ENCODE measurements at places on chromosomes 6 and 20.

DNA sequence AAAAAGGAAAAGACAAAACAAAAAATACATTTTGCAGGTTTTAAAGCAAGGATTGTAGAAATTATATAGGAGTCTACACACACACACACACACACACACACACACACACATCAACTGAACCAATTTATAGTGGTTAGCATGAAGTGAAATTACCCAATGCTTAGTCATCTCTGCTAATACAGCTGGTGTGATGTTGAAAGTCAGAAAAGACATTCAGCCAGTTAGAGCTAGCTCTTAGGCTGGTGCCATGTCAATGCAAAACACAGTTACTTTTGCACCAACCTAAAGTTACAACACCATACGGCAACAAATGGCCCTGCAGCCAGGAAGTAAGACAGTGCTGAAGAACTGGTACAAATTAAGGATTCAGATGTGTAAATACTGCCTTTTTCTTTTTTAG is 15.2 kb downstream of the FAM210B start:
- peak; percentile 98 for DNase-seq

- no peak for DNase-seq
Observed at GRCh38 chr20:15379681-15380296, 1042.4 kb upstream of the FLRT3 start.

DNA sequence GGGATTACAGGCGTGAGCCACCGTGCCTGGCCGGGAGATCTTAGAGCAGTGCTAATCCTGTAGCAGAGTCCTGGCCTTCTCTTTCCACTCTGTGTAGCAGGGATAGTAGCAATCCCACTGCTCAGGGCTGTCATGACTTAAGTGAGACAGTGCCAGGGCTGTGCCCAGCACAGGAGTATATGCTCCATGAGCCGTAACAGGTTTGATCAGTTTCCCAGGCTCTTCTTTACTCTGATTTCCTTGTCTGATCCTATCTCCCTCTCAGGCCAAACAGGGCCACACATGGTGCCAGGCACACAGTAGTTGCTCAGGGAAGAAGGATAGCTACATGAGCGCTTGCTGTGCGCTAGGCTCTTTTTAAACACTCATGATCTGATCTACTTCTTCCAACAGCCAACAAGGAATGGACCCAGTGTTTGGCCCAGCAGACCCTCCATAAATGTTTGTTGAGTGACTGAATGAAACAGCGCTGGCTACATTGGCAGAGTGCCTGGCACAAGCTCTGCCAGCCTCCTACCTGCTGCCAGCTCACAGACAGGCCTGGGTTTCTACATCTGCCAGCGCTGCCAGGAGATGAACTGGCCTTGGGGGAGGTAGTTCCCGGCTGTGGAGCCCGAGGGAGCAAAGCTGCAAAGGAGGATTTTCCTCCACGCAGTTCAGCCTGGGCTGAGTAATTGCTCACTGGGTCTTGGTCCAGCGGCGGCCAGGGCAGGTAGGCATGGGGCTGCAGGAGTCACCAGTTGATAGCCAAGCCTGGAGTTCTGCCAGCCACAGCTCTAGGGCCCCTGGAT is 36.9 kb downstream of the SNAI1 start:
- DNase-seq = no peak

- no peak for DNase-seq
Observed at GRCh38 chr6:165292657-165293056, 16.7 kb downstream of the C6orf118 start.

GRCh38 chr20:52859156-52859876 is 112.8 kb upstream of the TSHZ2 start:
- no peak for DNase-seq

DNA sequence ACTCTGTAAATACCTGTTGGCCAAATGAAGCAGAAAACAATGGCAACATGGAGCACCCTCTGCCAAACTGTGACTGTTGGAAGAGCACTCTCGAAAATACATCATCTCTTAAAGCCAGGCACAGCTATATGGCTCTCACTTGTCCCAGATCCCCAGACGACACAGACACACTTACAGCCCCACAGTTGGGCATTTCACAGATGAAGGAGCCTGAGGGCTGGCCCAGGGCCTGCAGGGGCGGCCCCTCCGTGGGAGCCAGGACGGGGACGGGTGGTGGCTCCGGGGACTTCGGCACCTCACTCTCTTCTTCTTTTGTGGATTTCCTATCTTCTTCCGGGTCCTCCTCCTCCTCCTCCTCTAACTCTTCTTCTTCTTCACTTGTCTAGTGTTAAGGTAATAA is 18.4 kb upstream of the MRPS10 start:
- DNase-seq = no peak

GRCh38 chr6:85283436-85283835 is 166.4 kb upstream of the NT5E start:
- DNase-seq = no peak

DNA sequence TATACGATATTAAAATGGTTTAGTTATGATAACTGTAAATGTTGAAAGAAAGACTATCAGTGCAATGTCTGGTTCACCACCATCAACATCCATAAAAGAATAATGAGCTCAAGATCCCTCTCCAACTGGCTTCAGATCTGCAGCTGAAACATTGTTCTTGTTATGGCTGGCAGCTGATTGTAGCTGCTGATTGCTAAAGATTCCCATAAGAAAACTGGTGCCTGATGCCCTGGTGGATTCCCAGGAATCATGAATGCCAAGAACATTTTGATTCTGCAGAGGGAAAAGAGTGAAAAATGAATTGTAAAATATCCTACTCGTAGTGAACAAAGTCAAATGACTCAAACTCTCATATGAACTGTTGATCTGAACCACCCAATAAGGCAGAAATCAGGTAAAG is 1160.2 kb downstream of the EPHA7 start:
- DNase-seq = no peak

- peak; percentile 79 for DNase-seq
Observed at GRCh38 chr20:48066246-48066645, 281.0 kb upstream of the SULF2 start.

DNA sequence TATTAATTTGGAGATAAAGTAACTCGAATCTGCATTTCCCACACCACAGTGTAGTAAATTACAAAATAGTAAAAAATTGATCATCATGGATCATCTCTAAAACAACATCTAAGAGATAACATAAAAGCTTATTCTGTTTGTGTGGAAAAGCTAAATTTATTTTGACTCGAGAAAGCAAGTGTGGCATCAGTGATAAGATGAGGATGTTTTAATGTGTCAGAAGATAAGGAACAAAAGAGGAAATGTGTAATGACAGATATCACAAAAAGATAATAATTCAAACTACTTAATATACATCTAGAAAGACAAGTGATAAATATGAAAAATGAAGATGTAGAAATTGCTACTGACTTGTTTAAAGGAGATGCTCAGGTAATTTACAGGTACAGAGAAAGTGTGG is 74.1 kb downstream of the DNAH8 start:
- DNase-seq = no peak

- no peak for DNase-seq
Observed at GRCh38 chr6:48658915-48659314, 547.9 kb upstream of the PTCHD4 start.

DNA sequence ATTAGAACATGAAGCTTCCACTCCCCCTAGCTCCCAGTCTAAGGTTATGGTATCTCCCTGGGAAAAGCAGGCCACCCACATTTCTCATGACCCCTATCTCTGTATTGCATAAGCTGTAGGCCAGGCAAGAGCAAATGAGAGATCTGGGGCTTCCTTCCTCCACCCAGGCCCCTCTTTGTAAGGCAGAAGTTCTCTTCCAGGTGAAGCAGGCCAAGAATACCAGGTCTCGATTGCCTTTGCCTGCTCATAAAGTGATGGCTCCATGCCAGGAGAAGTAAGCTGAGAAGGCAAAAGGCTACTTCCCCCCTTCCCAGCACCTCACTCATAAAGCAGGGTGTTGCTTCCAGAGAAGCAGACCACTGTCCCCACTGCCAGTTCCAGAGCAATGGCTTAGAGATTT is 144.1 kb upstream of the KCNK16 start:
- DNase-seq = no peak

DNA sequence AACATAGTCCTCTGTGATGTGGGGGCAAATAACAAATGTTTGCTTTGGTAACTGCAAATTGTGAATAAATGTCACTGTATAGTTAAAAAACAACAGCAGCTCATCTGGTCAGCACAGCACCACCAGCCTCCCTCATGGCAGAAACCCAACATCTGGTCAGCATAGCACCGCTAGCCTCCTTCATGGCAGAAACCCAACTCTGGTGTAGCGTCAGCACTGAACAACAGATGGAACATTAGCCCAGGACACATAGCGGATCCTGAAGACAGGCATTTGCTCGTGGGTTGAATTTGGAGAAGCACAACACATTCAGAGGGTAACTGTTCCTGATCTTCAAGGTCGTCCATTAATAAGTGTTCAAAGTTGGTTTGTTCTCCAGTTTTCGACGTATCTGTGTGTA is 265.9 kb downstream of the DLL1 start:
- DNase-seq = peak; percentile 6

DNA sequence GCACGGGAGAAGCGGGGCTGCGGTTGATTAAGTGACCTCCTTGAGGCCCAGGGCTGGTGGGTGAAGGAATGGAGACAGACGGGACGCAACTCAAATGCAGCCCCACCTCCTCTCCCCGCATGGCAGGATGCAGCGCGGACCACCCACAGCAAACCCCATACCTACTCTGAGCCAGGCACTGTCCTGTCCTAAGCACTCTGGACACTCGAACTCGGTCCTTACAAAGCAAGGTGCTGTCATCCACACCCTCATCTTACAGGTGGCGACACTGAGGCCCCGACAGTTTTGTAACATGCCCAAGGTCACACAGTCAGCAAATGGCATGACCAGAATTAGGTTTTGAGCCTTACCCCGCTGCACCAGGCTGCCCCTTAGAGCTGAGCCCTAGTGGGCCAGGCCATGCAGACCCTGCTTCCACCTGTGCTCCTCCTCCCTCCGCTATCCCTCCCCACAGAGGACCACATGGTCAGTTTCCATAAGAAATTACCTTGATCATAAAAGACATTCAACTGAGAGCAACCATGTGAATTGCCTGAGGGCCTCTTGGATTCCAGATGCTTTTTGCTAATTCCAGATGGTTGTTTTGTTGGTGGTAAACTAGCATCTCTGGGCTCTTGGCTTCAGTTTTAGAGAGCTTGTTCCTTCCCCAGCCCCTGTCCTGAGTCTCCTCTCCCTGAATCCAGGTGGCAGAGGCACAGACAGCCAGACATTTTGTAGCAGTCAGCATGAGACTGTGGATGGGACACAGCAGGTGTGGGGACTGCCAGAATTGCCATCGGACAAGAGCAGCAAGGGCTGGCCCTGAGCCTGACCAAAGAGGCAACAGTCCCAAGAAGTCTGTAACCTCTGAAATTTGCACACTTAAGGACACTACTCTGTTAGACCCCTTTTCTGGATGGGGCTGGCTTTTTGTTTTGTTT is 171.9 kb upstream of the PMEPA1 start:
- DNase-seq = no peak

- DNase-seq = peak; percentile 60
Observed at GRCh38 chr6:149031201-149031858, 284.5 kb downstream of the UST start.

DNA sequence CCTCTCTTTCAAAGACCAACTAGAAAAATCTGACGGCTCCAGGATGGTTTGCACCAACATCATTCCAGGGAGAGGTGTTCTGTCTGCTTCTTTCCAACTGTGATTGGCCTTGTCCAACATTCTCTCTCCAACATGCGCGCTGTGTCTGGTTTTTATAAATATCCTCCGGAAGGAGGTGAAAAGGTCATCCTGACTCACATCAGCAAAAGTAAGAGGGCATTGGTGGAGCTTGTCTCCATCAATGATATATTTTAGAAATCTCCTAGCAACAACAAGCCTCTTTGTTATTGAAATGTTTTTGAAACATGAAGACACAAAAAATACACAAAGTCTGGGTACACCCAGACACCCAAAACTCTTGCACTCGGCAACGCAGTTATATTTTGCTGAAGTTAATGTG is 475.3 kb upstream of the JARID2 start:
- DNase-seq = peak; percentile 86

- DNase-seq = no peak
Observed at GRCh38 chr20:53826090-53826489, 232.5 kb upstream of the ZNF217 start.
